ENCODE measurements at places on chromosomes 1 and 21.

DNA sequence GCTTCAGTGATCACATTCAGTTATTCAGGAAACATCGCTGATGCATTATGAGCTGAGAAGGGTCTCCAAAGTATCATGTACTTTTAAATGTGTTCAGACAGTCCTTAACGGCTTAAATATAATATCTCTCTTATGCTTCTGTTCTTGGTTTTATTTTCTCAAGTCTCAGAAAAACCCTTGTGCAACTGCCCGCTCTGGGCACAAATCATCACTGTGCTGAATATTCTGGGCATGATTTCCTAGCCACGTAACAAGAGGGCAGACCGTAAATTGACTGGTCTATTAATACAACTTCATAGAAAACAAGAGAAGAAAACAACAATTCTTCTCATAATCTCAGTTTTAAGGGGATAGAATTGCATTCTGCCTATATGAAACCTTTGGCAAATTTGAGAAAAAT is 96.5 kb upstream of the EXO1 start:
- no peak for DNase-seq

DNA sequence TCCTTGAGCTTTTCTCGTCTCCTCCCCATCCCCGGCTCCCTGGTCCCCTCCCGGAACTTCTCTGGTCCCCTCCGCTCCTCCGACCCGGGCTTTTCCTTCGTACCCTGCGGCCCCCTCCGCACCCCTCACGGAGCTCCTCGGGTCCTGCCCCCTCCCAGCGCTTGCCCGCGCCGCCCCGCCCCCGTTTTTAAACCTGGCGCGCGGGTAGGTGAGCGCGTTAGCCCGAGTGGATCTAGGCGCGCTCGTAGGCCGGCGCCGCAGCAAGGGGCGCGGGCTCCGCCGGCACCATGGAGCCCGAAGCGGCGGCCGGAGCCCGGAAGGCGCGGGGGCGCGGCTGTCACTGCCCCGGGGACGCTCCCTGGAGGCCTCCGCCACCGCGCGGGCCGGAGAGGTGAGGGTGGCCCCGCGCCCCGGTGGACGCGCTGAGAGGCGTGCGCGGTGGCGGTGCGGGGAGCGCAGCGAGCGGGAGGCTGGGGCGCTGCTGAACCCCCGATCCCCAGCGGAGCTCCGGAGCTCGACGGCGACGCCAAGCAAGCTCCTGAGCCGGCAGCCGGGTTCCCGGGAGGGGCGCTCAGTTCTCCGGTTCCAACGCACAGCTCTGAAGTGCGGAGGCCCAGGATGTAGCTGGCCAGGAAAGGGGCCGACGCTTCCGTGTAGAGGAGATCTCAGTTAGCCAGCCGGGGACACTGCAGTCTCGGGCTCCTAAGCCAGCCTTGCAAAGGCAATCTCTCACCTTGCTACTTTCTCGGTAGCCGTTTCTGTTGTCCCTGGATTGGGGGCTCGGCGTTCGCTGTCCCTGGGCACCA is at the start of gene RIPPLY3:
Gene RIPPLY3, plus strand, starts transcription at position 217 of the 806 bp plus-strand sequence. Its CDS starts 71 bp downstream, at position 288.
- DNase-seq = no peak

DNA sequence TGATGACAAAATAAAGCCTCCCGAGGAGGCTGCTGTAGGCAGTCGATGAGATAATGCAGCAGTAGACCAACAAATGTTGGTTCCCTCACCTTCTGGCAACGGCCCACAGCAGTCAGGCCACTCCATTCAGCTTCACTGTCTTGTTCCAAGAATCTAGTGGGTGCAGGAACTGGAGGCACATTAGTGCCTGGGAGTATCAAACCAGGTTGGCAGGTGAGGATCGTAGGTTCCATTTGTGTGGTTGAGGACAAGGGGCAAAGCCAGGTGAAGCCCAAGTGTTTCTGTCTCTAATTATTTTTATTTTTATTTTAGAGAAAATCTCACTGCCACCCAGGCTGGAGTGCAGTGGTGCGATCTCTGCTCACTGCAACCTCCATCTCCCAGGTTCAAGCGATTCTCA is 13.3 kb downstream of the FBXO2 start:
- no peak for DNase-seq

DNA sequence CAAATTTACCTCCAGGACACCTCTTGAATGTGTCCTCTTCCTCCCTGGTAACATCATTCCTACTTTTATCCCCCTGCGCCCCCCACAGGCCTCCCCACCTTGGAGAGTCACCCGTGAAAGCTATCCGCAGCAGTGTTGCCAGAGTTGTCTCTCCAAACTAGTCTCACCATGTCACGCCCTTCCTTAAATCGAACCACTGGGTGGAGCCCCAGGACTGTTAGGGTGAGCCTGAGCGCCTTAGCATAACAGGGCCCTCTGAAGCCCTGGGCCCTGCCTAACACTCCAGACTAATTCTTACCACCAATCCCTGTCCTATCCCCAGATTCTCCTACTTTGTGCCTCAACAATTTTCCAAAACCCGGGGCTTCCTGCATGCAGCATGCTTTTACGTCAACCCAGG is 35.0 kb downstream of the HSD3B2 start:
- no peak for DNase-seq

DNA sequence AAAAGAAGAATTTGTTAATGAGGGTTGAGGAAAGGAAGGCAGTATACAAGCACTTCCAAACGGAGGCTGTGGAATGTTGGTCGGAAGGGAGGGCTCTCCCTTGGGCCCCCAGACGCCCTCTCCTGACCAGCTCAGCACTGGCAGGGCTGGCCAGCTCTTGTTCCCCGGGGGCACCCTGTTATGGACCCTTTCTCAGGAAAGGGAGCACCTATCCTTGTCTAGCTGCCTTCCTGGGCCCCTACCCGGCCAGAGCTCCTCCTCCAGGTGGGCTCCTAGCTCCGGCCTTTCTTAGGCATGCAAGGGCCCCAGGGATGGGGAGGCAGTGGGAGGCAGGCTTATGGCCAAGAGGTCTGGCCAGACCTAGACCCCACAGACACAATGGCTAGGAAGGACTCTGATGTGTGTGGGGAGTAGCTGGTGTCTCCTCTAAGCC is 926 bp downstream of the BLACAT1 start:
- no peak for DNase-seq

DNA sequence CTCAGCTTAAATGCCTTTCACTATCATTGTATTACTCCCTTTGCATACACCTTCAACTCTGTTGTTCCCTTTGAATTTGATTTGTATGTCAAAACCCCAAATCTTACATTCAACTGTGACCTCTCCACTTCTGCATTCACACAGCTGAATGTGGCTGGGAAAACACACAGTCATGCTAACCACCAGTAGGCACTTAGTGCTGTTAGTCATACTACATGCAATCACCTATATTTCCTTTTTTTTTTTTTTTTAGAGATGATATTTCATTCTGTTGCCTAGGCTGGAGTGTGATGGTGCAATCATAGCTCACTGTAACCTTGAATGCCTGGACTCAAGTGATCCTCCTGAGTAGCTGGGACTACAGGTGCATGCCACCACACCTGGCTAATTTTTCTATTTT is 16.2 kb downstream of the BTBD8 start:
- peak; percentile 12 for DNase-seq

DNA sequence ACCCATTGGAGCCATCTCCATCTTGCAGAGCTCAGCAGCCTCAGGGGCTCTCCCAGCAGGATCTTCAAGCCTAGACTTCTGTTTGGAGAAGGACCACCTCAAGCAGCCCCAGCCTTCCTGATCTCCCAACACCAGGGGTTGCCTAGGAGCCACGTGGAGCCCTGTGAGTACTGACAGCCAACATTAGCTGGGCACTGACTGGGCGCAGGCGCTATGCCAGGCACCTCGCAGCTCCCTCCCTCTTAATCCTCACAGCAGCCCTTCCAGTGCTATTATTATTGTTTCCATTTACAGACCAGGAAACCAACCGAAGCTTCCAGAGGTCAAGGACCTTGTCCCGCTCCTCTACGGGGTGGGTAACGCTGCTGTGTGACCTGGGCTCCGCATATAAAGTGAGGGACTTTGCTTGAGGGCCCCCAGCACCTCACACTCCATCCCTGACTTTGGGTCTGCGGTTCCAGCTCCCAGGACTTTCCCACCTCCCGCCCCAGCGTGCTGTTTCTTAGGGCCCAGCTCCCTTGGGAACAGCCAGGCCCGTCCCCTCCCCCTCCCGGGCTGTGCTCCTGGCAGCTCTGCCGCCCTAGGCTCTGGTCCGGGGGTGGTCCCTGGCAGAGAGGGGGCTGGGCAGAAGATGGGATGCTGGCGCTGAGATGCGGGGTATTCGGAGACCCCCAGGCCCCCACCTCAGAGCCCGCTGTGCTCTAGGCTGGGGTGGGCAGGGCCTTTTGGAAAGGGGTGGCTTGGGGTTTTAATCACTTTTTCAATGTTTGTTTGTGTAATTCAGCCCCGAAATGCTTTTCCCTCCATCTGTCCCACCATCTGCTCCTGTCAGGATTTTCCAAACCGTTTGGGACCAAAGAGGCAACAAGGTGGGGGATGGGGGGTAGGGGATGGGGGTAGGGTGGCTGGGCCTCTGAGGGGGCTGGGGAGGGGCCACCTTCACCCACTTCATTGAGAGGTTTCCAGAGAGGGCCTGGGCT is 4.1 kb upstream of the HPCA start:
- DNase-seq = no peak

GRCh38 chr1:8427493-8427892 is 109.6 kb downstream of the SLC45A1 start:
- peak; percentile 61 for DNase-seq

DNA sequence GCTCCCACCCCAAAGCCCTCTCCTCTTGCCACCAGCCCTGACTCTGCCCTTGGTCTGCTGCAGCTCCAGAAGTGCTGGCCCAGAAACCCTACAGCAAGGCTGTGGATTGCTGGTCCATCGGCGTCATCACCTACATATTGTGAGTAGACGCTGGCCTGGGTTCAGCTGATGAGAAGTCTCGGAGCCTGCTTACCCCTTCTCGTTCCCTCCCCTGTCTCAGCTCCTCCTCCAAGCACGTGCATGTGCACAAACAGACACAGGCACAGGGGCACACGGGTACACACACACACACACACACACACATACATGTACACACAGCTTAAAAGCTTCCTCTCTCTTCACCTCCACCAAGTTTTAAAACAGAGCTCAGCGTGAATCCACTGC is 24.3 kb downstream of the CAMK1G start:
- DNase-seq = no peak

Data from activated CD4-positive, alpha-beta T cell treated with anti-CD3 and anti-CD28 coated beads, Interleukin-2, amount 50 U/mL, for 16 hours (primary cell).